ENCODE measurements at places on chromosomes 16 and 17. TPM values are rescaled to one million over a fixed set of nuclear protein-coding genes. Genes with fewer than 3 reads are reported as not detected.
A peak's percentile ranks its signal among the peaks of the same experiment; 100 is the strongest.

TTLL6 gene
- not detected for total RNA-seq

MYH8 gene
- total RNA-seq, result 17.3 TPM

FHOD1 gene
- 154 TPM for total RNA-seq

NPIPA7 gene
- 2.8 TPM for total RNA-seq

SLC6A4 gene
- not detected for total RNA-seq

CDIP1 gene
- 51.8 TPM for total RNA-seq

- no peak for DNase-seq
Measured at GRCh38 chr16:14373896-14374295, 256.2 kb downstream of the PARN start.

GRCh38 chr17:50559674-50560184 lies 786 bp upstream of the CACNA1G start:
- no peak for DNase-seq

- no peak for DNase-seq
Measured at GRCh38 chr16:58654560-58655214, 25.1 kb upstream of the CNOT1 start.

GRCh38 chr16:79602628-79603014 lies 2.1 kb upstream of the MAF start:
- no peak for DNase-seq

DNA sequence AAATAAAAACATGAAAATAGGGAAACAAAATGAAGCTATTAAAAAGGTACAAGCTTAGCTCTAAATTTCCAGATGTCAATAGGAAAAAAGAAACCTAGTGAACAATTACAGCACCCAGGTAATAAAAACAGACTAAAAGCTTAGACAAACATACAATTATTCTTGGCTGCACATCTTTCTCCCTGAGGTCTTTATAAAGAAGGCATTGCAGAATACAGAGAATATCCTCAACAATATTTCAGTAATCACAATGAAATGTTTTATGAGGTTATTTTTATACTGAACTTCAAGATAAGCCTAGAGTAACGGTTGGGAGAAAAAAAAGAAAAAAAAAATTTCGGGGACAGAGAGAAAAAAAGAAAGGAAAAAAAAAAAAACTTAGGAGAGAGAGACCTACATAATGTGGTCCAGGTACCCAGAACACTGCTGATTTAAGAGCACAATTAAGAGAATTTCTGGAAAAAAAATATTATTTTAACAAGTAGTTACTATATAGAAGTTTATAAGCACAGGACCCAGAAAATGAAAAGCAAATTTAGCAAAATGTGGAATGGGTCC lies 26.5 kb downstream of the KANSL1 start:
- DNase-seq, result no peak

DNA sequence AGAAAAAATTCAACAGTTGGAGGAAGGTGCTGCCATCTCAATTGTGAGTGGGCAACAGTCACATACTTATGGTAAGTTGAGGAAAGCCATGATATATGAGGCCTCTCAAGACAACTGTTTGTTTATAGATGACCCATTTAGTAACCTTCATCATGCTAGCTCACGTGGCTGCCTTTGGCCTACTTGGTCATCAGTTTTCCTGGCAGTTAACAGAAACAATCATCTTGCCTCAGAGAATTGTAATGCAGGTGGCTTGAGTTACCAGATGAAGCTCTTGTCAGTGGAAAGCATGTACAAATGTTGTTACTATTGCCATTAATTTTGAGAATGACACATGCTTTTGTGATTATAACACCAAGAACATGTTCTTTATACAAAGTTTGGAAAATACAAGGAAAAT lies 14.7 kb downstream of the TPPP3 start:
- DNase-seq, result no peak

DNA sequence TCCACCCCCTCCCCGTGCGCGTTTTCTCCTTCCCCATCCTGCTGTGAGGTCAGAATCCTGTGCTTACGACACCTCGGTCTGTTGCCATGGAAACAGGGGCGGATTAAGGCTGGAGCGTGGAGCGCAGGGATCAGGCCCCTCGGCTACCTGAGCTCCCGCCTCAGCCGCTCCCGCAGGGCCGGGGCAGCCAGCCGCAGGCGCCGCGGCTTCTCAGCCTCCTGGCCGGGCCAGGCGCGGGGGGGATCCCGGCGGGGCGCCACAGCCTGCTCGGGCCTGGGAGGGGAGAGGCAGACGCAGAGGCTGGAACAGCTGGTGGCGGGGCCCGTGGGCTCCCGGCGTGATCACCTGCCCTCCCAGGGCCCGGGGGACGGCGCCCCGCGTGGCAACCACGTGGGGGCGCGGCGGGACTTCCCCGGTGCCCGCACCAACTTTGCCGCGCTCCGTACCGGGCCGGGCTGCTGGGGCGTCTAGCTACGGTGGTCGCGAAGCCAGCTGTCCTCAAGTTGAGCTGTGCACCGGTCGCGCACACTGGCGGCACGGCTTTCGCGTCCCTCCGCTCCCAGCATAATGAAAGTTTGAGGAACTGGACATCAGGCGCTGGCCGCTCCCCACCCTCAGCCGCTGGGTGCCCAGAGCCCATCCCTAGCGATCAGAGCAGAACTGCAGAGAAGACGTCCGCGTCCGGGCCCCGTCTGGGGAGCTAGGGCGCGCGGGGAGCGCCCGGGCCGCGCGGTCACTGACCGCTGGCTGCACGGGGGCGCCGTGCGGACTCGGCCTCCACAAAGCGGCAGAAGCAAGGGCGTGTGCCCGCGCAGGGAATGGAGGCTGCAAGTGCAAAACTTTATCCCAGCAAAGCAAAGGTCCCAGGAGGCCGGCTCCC lies 1.2 kb downstream of the RTN4RL1 start:
- DNase-seq, result peak; percentile 69

- DNase-seq, result no peak
Measured at GRCh38 chr16:84562174-84562815, 55.6 kb downstream of the COTL1 start.

GRCh38 chr17:51279183-51279582 lies 18.8 kb downstream of the UTP18 start:
- no peak for DNase-seq

DNA sequence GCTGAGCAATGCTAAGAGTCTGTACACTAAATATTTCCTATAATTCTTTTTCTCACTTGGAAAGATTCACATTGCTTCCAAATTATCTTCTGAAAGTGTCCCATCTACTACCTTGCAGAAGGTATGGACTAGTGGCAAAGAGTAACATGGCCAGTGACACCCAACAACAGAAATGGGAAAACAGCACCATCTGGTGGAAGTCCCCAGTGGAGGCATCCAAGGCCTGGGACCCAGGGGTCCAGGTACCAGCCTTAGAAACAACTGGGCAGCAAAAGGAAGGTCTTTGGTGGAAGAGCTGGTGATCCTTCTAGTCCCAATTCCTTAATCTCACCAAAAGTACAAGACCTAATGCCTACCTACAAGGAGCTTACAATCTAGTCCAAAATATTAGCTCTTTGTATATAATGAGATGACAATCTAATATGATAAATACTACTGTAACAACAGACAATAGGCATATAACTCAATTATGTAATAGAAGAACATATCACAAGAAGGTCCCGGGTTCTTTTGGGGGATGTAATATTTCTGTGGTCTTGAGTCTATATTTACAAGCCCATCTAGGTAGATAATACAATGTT lies 55.3 kb downstream of the SKAP1 start:
- no peak for DNase-seq

- DNase-seq, result peak; percentile 75
Measured at GRCh38 chr17:32253117-32253611, 12.5 kb upstream of the RHBDL3 start.

- no peak for DNase-seq
Measured at GRCh38 chr16:65961476-65962143, 404.9 kb upstream of the CDH5 start.

DNA sequence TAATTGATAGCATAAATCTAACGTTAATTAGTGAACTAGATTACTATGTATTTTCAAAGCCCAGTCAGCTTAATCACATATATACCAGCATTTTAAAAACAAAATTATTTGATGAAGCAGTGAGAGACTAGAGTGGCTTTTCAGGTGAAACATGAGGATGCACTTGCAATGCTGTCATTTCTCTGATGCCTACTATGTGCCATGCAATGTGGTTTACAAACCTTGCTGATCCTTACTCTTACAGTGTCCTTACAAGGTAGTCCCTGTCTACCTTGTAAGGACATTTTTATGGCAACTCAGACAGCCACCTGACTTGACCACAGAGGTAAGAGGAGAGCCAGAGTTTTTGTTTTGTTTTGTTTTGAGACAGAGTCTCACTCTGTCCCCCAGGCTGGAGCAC lies 42.7 kb downstream of the CYB5B start:
- no peak for DNase-seq

DNA sequence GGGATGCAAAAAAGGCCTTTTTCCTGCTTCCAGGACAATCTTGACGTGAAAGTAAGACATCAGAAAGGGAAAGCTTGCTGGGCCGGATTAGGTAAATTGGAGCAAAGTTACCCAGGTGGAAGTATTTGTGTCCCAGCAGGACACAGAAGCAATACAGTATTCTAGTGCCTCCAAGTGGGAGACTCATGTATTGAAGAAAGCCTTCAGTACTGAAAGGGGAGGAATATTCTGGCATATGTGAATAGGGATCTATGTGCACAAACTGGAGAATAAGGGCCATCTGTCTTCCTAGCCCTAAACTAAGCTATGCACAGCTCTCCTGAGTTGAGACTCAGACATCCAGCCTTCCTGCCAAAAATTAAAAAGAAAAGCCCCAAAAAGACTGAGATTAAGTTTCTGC lies 327.3 kb upstream of the CDH8 start:
- no peak for DNase-seq

DNA sequence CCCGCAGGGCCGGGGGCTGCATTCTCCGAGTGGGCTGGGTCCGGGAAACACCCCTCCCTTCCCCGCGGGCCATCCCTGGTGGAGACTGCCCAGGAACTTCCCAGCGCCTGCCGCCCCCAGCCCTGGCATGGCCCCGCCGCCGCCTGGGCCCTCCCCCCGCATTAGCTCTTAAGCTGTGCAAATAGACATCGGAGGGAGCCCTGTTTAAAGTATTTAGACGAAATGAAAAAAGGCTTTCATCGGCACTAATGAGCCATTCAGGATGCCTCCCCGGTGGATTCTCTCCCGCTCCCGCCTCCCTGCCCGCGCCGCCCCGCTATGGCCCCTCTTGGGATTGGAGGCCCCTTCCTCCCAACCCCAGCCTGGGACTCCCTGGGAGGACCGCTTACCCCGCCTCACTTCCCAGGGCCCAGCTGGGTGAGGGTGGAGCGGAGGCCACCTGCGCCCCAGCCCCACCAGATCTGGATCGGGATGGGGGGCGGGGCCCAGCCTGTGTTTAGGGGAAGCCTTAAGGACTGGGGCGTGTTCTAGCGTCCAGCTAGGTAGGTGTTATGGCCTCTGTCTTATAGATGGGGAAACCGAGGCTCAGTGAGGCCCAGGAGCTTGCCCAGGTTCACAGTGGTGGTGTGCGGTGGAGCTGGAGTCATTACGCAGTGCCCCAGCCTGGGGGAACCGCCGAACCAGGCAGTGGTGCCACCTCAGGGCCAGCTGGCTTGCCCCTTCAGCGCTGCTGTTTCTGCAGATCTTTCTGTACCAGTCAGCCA lies 19.7 kb downstream of the SEZ6 start:
- DNase-seq, result no peak

GRCh38 chr17:17232303-17232621 lies 4.7 kb downstream of the FLCN start:
- DNase-seq, result no peak

GRCh38 chr16:17591655-17592405 lies 121.1 kb upstream of the XYLT1 start:
- DNase-seq, result no peak

DNA sequence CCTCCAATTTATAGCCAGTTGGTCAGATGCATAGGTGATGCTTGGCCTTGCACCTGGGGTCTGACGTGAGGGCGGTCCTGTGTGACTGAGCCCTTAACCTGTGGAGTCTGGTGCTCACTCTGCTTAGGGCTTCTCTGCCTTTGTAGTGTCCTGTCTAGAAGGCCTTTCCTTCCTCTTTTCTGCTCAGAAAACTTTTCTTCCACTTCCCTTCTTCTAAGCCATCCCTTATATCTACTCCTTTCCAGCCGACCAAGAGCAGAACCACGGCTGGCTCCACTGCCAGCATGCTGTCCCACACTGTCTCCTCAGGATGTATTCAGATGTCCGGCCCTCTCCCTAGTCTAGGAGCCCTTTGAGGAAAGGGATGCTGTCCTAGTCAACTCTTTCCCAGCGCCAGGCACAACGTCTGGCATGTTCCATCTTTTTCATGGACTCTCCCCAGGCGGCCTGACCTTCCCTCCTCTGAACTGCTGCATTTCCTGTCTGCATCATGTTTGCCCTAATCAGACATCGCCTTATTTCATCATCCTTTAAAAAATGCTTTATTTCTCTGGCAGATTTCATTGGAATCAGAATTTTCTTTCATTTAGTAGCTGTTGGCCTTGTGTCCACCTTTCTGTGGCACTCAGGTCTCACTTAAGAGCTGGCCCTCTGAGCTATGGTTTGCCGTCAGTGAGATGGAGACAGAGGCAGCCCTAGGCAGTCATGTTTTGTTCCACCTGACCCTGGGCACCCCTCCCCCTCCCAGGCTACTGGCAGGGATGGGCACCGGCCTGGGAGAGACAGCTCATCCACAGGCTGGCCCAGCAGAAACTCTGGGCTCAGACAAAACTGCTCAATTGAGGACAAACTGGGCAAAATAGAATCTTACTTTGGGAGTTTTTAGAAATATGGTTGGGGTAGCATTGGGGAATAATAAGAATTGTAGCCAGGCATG lies 15.5 kb upstream of the BRCA1 start:
- no peak for DNase-seq

GRCh38 chr17:80992077-80992947 lies 671 bp downstream of the CHMP6 start:
- no peak for DNase-seq

DNA sequence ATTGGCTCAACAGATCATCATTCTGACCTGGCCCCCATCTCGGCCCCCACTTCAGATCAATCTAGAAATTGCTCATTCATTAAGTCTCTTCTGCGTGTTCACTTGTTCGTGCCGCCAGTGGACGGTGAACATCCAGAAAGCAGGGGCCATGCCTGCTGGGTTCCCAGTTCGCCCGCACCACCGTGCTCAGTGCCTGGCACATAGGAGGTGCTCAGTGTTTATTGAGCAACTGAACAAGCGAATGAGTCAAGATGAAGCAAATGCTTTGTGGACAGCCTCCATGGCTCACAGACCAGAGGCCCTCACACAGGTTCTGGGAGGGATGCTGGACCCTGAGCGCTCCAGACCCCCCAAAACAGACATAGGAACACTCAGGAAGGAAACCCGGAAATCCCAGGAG lies 13.9 kb downstream of the BEAN1 start:
- no peak for DNase-seq

- DNase-seq, result no peak
Measured at GRCh38 chr17:78893684-78894083, 9.3 kb downstream of the CEP295NL start.

Data from psoas muscle (tissue), 8 donors.